ENCODE measurements at places on chromosomes 3 and 15.
A peak's percentile ranks its signal among the peaks of the same experiment; 100 is the strongest.

DNA sequence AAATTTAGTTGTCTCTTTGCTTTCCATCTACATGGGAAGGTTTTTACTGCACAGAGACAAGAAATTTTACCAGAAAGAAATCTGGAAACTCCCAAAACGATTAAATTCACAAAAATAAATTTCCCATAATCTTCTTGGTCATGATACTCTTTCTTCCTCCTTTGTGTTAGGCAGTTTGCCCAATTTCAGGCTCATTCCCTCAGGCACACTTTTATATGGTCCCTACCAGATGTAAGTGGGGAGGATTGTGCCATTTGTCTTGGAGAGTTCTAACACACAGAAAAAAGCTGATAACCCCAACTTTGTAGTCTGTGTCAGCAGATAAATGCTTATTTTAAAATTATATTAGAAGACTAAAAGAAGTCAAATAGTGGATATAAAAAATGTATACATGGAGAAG is 49.1 kb upstream of the CCDC50 start:
- no peak for DNase-seq

GRCh38 chr3:29695643-29696198 is 414.9 kb downstream of the RBMS3 start:
- DNase-seq: no peak

GRCh38 chr3:6717026-6717943 is 143.6 kb upstream of the GRM7 start:
- DNase-seq: no peak

- DNase-seq: no peak
Observed at GRCh38 chr3:106542101-106542769, 673.4 kb upstream of the CBLB start.

DNA sequence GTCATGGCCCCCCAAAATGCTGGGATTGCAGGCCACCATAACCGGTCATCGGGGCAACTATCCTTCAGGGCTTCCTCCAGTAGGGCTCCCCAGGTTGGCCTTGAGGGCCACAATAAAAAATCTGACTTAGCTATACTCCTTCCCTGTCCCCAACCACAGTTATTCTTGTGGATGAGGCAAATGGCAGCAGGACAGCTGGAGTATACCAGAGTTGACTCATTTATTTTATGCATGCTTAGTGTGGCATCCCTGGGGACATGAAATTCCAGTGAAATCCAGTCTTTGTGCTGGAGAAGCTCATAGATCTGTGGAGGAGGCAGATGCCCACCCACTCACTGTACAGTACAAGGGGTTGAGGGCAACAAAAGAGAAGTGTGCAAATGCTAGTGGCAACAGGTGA is 109.5 kb downstream of the RORA start:
- DNase-seq: no peak

GRCh38 chr3:63050548-63051177 is 175.4 kb upstream of the CADPS start:
- DNase-seq: no peak

DNA sequence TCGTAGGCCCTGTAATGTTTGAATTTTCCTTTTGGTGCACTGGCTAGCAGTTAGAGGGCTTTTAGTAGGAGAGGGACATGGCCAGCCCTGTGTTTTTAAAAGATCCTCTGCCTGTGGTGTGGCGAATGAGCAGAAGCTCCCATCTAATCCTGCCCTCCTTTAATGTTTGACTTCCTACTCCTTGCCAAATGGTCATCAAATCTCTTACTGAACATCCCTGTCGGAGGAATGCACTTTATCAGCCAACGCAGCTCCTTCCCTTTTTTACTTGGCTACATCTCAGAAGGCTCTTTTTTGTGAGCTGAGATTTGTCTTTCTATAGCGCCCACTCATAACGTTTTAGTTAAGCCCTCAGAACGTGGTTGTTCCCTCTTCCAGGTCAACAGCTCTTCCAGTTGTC is 44.8 kb downstream of the MAP2K5 start:
- DNase-seq: no peak

- no peak for DNase-seq
Observed at GRCh38 chr15:93789441-93789840, 441.9 kb upstream of the MCTP2 start.

- DNase-seq: peak; percentile 13
Observed at GRCh38 chr15:52139599-52140462, 27.3 kb upstream of the BCL2L10 start.

DNA sequence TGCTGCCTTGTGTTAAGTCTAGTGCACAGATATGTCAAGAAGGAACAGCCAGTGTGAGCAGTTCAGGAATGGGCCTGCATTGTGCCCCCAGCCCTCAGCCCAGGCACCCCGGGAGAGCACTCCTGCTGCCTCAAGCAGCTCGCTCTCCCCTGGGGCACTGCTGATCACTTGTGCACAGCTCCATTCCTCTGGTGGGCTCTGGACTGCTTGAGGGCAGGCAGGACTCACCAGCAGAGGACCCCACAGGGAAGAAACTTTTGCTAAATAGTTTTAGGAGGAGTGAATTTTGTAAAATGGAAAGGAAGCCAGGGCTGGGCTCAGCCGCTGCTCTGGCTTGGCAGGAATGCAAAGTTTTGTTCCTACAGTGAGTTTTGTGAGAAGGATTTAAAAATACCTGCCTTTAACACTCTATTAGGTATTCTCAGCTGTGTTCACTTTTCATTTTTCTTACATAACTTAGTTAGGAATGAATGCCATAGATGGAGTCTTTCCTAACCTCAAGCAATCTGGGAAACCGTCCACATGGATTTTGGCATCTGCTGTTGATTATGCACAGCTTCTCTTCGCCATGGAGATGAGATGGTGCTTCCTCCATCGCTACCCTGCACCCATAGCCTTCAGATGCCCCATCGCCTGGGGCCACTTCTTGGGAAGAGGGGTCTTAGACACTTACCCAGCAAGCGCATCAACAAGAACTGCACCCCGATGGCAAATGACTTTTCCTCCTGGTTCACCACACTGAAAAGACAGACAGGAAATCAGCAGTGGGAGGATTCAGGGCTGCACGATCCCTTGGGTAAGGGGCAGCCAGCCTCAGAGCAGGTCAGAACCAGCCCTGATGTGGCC is 42.3 kb upstream of the RAB6B start:
- DNase-seq: no peak

Data from GF-D8 (cell line).